ENCODE measurements at places on chromosomes 16 and 17.

DNA sequence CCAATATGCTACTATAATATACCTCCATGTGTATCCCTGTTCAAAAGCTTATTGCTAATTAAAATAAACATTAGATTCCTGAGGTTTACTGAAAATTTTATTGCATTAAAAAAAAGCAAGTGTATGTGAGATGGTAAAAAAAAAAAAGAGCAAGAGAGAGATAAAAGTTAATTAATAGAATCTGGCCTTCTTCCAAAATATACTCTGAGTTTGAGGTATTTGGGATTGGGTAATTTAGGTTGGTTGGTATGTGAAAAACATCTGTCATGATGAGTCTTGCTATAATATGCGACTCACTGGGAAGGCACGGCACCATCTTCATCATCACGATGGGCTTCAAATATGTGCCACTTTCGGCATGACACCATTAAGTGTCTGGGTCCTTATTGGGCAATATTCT, 711.1 kb upstream of the SOX9 start:
- DNase-seq: no peak

DNA sequence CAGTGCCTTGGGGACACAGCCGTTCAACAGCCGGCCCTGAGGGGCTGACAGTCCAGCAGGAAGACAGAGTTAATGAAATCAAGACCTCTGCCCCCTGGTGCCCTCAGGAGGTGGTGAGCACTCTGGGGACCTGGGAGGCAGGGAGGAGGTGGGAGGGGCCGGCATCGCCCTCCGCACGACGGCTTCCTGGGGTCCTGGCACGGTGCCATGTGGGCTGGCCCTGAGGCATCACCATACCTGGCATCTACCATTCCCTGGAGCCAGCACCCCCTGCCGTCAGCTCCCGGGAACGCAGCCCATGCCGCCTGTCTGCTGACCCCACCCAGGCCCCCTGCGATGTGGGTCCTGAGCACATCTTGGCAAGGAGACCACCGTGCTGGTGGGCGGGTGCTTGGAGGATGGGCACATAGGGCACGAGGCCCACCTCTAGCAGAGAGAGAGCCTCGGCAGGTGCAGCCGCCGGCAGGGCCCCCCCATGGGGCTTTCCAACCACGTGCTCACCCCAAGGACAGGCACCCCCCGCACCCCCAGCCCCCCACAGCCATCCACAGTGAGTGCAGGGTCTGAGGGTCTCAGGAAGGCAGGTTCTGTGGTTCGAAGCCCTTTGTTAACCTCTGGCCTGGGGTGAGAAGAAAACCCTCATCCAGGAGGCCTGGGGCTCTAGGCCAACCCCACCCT, 52.5 kb downstream of the ZFPM1 start:
- DNase-seq: no peak

- DNase-seq: no peak
These were observed 963 bp downstream of the COPRS start for GRCh38 chr17:31857920-31858641.

- DNase-seq: no peak
These were observed 54.6 kb downstream of the TBC1D16 start for GRCh38 chr17:79981090-79981489.

DNA sequence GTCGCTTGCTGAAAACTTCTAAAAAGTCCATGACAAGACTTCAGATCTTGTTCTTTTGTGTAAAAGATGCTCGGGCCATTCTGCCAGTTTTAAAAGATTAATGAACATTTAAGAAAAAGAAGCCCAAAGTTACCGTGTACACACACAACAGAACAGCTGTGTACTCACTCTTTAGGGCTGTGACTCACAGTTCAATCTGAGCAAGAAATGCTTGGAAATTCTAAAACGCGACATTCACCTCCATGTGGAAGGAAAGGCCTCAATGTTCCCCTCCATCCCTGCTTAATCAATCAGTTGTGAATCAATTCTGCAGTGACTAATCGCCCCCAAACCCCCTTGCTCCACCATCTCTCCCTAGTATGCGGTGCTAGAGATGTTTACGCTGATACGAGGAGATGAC, 609.9 kb upstream of the SALL1 start:
- no peak for DNase-seq

DNA sequence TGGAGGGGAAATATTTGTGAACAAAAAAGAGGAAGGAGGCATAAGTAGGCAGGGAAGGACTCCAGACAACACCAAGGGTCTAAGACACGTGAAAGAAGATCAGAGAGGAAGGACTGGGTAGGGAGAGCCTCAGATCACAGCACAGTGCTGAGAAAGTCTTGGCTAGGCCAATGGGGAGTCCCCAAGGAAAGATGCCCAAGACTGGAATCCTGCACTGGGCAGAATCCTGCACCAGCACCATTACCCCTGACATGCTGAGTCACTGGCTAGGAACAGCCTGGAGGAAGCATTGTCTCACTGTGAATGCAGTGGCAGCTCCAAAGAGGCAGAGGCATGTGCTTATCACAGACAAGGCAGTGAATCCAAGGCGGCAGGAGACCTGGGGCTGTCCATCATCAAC, 19.2 kb downstream of the CLEC19A start:
- DNase-seq: no peak

- no peak for DNase-seq
These were observed 25.8 kb downstream of the LITAF start for GRCh38 chr16:11560701-11561453.

All from GM12864 (cell line).